M059J (cell line): ENCODE measurements at places on chromosomes 6 and 20.

DNA sequence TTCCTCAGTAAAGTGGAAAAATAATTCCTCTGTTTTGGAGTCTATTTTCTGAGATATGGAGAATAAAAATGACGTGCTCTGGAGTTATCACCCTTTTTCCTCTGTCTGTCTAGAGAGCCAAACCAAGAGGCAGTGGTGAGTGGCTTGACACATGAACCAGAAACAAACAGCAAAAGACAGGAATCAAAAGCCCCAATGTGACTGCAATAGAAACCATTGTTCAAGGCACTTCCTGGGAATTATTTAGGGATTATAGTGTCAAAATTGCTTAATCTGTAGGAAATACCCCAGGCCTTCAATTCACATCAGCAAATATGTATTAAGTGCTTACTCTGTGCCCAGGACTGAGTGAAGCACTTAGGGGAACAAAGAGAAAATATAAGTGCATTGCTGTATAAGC lies 560.4 kb upstream of the JAG1 start:
- DNase-seq = no peak

- DNase-seq = peak; percentile 41
These were observed 52.4 kb upstream of the PLN start for GRCh38 chr6:118495485-118496280.

DNA sequence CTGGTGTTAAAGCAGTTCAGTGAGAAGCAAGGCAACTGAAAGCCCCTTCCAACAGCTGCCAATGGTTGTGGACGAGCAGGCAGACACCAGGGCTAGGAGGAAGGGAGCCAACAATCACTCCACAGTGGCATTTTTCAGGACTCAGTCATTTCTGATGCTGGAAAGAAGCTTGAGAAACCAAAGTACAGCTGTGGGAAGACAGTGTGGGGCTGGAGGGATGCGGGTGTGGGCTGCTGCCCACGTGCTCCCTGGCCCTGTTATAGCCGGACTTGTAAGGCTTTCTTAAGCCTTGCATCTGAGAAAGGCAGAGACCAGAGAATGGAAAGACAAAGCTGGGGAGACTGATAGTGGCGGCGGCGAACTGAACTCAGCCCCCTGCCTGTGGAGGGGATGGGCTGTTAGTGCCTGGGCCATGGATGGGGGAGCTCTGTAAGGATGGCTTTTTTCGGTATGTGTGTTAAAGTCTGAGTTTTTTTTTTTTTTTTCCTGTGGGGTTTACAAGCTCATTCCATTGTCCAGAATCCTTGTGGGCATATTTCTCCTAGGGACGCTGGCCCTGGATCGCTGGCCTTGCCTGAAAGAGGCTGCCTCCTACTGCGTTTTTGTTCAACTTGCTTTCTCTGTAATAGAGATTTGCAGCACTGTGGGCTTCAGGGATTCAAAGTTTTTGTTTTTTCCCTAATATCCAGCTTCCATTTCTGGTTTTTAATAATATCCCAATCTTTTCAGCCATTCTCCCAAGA lies 91.7 kb downstream of the GJA10 start:
- DNase-seq = peak; percentile 74

- DNase-seq = peak; percentile 73
These were observed 708.4 kb upstream of the CITED2 start for GRCh38 chr6:140082867-140083297.

- no peak for DNase-seq
These were observed 51.2 kb downstream of the ISM1 start for GRCh38 chr20:13271977-13272975.

- peak; percentile 9 for DNase-seq
These were observed 139.7 kb upstream of the FLRT3 start for GRCh38 chr20:14477125-14477524.

DNA sequence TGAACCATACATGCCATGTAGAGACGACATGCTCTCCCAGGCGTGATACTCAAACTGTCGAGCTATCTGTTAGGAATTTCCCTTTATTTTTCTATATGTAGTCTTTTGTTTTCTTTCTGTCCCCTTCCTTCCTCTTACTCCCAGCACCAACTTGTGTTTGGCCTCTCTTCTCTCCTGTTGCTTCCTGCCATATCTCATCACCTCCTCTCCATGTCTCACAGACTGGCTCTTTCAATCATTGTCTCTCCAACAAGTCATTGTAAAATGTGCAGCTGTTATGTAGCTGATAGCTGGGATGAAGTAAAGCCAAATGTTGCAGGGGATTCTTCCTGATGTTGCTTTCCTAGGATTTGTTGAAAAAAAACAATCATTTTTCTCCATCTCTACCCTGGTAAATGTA lies 234.5 kb downstream of the TMEM242 start:
- no peak for DNase-seq

DNA sequence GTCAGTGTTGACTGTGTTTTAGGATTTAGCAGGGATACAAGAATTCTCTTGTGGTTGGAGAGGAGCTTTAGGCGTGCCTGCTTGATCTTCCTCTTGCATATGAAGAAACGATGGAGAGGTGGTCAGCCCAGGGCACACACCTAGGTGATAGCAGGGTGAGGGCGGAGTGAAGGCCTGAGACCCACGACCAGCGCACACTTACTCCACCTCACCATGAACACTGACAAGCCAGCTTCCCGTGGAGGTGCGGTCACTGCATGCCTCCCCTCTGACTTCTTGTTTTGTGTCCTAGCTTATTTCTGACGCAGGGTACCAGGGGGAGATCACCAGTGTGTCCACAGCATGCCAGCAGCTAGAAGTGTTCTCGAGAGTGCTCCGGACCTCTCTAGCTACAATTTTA lies 8.1 kb downstream of the NELFCD start:
- no peak for DNase-seq

DNA sequence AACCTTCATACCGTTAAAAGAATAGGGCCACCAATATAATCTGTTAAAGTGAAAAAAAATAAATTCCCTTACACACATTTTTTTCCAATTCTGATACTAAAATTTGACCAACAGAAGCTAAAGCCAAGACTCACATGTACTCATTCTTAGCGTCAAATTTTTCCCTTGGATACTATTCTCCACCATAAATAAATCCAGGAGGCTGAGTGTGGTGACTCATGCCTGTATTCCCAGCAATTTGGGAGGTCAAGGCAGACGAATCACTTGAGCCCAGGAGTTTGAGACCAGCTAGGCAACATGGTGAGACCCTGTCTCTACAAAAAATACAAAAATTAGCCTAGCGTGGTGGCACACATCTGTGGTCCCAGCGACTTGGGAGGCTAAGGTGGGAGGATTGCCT lies 43.9 kb downstream of the SCML4 start:
- DNase-seq = peak; percentile 26

DNA sequence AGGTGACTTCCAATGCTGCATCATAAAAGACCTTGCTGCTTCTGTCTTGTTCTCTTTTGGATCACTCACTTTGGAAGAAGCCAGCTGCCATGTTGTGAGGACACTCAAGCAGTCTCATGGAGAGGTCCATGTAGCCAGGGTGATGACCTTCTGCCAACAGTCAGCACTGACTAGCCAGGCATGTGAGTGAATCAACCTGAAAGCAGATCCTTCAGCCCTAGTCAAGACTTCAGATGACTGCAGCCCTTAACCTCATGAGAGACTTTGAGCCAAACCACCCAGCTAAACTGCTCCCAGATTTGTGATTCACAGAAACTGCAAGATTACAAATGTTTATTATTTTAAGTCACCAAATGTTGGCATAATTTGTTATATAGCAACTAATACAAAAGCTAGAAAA lies 86.0 kb upstream of the IYD start:
- DNase-seq = no peak

- peak; percentile 29 for DNase-seq
These were observed 17.6 kb downstream of the SLC18B1 start for GRCh38 chr6:132780770-132781371.

DNA sequence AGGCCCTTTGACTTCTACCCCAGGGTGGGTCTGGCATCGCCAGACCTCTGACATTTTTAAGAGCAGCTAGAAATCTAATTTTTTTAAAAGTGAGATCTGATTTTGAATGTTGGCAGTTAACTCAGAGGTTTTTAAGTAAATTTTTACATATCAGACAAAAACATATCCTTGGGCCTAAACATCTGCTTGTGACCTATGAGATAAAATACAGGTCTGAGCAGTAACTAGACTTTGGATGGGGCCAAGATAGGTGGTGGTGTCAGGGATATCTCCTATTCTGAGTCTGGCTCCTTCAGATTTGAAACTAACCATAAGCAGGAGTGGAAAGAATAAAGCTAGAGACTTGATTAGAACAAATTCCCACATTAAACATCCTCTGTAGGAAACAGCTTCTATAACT lies 17.6 kb downstream of the RALY start:
- no peak for DNase-seq

DNA sequence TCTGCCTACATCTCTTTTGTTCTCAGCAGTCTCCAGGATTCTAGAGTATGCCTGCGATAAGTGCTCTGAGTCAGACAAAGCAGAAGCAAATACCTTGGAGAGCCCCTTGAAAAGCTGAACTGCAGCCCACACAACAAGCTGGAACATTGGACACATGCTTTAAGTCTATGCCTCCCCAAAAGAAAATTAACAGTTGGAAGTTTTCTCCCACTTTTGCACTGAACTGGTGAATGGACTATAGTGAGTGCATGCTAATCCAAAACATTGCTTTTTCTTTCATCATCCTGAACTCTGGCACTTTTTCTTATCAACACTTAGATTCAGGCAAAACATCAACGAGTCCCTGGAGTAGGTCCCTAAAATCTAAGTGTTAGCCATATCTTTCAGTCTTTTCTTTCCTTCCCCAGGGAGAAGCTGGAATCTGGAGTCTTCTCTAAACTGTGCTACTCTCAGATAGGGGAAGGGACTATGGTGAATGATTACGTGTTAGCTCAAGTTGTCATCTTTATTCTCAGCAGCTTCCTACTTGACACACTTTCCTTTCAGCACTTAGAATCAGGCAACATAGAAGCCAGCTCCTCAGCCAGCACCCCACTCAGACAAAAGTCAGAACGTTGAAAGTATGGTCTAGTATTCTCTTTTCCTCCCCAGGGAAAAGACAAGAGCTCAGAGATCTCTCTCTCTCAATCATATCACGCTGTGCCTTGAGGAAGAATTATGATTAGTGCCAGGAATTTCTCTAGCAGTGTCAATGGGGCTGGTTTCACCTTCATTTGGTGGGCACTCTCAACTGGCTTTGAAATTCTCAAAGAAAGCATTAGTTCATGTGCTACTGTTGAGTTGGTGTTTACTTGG lies 811.0 kb upstream of the GJE1 start:
- DNase-seq = peak; percentile 15

DNA sequence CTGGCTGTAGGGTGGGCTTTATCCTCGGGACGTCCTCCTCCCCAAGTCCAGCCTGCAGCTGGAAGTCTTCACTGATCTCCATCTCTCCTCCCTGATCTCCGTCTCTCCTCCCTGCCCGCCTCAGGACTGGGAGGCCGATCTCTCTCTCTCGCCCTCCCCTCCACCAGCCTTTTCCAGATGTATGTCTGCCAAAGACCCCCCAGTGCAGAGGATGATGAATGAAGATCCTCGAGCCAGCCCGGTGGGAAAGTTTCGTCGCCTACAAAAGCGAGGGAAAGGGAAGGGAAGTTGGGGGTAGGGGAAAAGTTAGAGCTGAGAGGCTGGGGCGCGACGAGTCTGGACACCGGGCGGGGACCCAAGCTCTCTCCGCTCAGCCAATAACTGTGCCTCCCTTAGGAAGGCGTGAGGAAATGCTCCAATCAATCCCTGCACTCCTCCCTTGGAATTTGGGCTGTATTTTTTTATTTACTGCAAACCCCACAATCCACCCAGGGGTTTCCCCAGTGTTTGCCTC lies 595 bp upstream of the SRF start:
- no peak for DNase-seq
